Hematopoietic multipotent progenitor cell (in vitro differentiated cells): ENCODE measurements at places on chromosomes 3 and 15. TPM values are rescaled to one million over a fixed set of nuclear protein-coding genes. Genes with fewer than 3 reads are reported as not detected.

- no peak for DNase-seq
Observed at GRCh38 chr3:183070892-183071291, 28.4 kb downstream of the MCCC1 start.

DNA sequence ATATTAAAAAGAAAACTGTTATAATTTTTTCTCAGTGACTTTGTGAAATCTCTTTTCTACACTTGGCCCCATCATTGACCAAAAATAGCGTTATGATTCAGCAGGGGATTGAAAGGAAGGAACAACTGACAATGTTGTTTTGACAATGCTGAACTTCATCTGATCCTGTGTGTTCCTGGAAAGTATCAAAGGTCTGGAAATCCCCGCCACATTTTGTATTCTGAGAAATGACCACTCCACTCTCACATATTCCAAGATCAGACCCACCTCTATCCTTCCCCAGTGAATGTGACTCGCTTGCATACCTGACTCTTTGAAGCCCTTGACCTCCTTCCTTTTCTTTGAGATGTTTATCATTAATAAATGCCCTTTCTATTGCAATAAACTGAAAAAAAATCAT is 9.7 kb upstream of the RIOX2 start:
- no peak for DNase-seq

Gene DUOXA1
- under 0.01 TPM for total RNA-seq

- DNase-seq, result no peak
Observed at GRCh38 chr3:172561897-172562640, 38.8 kb upstream of the TNFSF10 start.

DNA sequence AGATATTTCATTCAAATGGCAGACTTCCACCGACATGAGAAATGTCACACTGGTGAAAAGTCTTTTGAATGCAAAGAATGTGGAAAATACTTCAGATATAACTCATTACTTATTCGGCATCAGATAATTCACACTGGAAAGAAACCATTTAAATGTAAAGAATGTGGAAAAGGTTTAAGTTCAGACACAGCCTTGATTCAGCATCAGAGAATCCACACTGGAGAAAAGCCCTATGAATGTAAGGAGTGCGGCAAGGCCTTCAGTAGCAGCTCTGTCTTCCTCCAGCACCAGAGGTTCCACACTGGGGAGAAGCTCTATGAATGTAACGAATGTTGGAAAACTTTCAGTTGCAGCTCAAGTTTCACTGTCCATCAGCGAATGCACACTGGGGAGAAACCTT is 8.6 kb upstream of the ZNF621 start:
- no peak for DNase-seq

DNA sequence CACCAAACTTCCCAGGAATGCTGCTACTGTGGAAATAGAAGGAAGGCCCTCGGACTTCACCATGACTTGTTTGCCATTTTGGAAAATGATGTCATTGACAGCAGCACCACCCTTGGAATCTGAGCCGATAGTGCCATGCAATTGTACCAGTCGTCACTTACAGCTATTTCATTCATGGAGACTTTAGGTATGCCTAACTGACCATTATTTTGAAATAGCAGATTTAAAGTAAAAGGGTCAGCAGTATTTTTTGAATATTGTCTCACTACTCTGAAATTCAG is 66.0 kb upstream of the ARL8B start:
- DNase-seq, result no peak

- DNase-seq, result no peak
Observed at GRCh38 chr3:194623449-194624290, 9.5 kb downstream of the TMEM44 start.

DNA sequence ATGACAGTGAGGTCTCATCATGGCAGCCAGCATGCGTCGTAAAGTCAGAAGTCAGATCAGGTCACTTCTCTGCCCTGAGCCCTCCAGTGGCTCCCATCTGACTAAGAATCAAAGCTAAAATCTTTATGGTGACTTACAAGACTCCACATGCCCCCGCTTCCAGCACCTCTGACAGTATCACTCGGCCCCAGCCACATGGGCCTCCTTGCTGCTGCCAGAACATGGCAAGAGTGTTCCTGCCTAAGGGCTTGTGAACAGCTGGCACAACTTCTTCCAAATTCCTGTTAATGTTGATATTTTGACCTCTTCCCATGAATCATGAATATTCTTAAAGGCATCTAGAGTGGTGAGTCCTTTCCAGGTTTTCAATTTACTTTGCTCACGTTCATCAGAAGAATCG is 20.5 kb downstream of the POLR2M start:
- DNase-seq, result no peak

GRCh38 chr3:74651292-74651691 is 36.8 kb upstream of the CNTN3 start:
- DNase-seq, result no peak

GRCh38 chr3:49937090-49937489 is 2.9 kb upstream of the RBM6 start:
- no peak for DNase-seq

DNA sequence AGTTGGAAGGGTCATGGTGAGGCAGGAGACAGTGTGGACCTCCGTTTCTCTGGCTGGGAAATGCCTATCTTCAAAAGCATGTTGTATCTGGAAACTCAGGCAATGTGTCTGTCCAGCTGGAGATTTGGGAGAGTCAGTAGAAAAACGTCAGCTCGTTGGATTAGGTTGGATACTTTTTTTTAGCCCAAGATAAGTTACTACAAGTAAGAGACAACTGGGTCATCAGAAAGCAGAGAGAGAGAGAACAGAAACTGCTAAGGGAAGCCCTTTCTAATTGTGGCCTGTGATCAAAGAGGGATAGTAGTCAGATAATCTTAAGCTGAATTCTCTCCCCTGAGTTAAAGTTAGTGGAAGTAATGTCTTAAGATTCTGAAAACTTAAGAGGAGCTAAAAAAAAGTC is 78.9 kb upstream of the ZNF280D start:
- no peak for DNase-seq

GRCh38 chr15:68617777-68618176 is 39.0 kb downstream of the CORO2B start:
- no peak for DNase-seq

- peak; percentile 74 for DNase-seq
Observed at GRCh38 chr3:119681279-119681678, 4.1 kb upstream of the COX17 start.

GRCh38 chr3:133931084-133931483 is 35.4 kb upstream of the RAB6B start:
- DNase-seq, result no peak

- DNase-seq, result no peak
Observed at GRCh38 chr3:10619989-10620832, 114.8 kb upstream of the ATP2B2 start.

- no peak for DNase-seq
Observed at GRCh38 chr3:127473244-127474024, 117.1 kb downstream of the TPRA1 start.

Gene GCHFR
- total RNA-seq, result 25.3 TPM

Gene ROPN1
- not detected for total RNA-seq

GRCh38 chr15:85956532-85957275 is 123.0 kb upstream of the AGBL1 start:
- no peak for DNase-seq

DNA sequence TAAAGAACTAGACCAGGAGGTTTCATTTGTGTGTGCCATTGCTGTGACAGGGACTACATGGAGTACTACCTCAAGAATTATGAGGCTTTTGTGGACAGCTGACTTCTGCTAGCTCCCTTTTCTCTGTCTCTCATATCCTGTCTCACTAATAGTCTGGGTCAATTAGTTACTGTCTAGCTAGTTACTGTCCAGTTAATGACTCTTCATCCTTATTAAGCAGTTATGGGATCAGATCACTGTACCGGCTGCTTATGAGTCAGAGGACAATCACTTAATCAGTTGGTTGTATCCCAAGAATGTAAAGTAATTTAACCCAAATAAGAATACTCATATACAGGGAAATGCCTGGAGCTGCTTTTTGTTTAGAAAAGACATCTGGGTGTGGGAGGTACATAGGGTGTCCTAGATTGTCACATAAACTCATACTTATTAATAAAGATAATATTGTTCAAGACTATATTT is 158.0 kb downstream of the CDIN1 start:
- no peak for DNase-seq

- DNase-seq, result peak; percentile 80
Observed at GRCh38 chr3:192566706-192567290, 160.5 kb downstream of the FGF12 start.

DNA sequence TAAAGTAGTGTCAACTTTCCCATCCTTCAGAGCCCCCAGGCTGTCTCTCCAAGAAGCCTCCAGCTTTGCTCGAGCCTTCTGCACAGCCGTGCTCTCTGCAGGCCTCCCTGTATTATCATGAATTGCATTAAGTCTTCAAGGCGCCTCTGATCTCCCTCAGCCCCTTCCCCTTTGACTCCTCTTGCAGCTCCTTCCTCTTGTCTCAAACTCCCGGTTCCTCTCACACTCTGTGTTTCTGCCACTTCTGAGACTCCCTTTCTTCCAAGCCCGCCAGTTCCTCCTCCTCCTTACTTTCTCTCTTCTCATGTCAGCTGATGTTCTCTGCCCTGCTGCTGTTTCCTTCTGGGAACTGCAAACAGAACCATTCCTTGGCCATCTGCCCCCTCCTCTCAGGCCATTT is 418.8 kb downstream of the EPHB1 start:
- DNase-seq, result no peak

GRCh38 chr3:177035676-177036075 is 161.6 kb downstream of the TBL1XR1 start:
- DNase-seq, result no peak

DNA sequence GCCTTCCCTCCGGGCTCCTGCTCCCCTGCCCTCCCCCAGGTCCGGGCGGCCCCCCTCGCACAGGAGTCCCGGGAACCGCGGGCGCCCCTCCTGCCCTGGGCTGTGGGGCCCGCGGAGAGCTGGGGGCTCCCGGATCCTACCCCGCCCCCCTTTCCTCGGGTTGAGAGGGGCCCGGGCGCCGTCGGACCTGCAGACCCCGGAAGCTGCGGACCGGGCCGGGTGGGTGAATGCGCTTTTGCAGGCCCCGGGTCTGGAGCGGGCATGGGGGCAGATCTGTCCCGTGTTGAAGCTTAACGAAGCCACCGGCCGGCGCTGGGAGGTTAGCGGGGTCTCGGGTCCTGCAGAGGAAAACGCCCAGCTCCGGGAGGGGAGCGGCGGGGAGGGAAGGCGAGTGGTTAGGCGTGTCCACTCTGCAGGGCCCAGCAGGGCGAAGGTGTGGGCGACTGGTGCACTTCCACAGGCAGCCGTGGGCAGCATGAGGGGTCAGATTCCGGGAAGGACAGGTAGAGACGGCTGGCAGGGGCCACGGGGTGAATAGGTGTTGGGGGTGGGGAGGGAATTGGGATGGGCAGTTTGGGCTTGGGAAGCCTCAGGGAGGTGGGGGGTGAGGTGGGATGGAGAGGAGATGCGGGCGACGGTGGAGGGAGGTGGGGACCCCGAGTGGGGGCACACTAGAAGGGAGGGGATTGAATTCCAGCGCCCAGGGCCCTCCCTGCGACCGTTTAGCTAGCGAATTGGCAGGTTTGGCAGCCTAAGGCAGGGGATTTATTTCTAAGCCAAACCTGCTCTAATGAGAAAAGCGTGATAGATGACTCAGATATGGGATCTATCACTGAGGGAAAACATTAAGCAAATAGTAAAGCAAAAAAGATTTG is 635 bp downstream of the CD276 start:
- DNase-seq, result no peak

GRCh38 chr3:42488687-42489086 is 13.8 kb upstream of the VIPR1 start:
- DNase-seq, result no peak
